ENCODE measurements at places on chromosomes 3 and 15.

GRCh38 chr3:180306155-180306554, 269.4 kb upstream of the PEX5L start:
- DNase-seq, result no peak

DNA sequence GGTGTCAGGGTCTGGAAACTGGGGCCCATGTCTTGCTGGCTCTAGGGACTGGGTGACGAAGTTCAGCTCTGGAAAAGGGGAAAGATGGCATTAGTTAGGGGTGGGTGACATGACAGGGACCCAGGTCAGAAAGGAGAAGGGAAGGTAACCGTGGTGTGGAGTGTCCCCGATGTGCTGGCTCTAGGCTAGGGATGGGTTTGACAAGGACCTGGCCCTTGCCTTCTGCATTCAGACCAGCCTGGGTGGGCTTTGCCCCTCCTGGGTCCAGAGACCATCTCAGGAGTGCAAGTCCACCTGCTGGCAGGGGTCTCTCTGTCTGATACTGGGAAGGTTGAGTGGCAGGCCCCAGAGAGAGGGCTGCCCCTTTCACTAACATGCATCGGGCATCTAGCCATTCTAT, 28.7 kb upstream of the ATP2B2 start:
- no peak for DNase-seq

GRCh38 chr3:36736301-36736700, 28.1 kb downstream of the DCLK3 start:
- no peak for DNase-seq

DNA sequence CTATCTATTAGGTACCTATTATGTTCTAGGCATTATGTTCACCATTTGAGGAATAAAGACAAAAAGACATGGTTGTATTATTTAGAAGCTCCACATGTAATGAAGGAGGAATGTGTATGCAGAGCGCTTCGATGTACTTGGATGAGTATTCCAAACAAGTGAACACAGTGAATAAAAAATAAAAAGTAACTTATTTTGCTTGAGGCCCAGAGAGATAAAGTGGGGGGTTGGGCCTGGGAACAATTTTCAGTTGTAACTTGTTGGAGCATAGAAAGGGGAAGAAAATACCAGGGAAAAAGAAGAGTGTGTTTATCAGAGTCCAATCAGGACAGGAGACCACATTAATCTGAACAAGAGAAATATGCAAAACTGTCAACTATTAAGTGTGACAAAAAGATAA, 445.7 kb upstream of the BCHE start:
- no peak for DNase-seq

DNA sequence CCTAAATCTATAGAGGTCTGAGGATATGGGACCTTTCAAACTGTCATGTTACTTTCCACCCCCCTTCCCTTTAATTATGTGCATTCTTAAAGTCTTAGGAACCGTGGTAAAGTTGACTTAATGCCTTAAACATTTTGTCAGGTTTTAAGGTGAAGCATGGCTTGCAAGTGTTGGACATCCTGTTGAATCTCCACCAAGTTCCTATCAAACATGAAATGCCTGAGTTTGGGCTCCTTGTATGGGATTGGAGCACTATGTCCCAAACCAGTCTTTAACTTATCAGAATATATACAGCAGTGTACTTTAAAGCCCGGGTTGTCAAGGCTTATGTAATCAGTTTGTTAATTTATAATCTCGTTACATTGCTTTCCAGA, 1.1 kb downstream of the SNRK start:
- DNase-seq, result peak; percentile 20

DNA sequence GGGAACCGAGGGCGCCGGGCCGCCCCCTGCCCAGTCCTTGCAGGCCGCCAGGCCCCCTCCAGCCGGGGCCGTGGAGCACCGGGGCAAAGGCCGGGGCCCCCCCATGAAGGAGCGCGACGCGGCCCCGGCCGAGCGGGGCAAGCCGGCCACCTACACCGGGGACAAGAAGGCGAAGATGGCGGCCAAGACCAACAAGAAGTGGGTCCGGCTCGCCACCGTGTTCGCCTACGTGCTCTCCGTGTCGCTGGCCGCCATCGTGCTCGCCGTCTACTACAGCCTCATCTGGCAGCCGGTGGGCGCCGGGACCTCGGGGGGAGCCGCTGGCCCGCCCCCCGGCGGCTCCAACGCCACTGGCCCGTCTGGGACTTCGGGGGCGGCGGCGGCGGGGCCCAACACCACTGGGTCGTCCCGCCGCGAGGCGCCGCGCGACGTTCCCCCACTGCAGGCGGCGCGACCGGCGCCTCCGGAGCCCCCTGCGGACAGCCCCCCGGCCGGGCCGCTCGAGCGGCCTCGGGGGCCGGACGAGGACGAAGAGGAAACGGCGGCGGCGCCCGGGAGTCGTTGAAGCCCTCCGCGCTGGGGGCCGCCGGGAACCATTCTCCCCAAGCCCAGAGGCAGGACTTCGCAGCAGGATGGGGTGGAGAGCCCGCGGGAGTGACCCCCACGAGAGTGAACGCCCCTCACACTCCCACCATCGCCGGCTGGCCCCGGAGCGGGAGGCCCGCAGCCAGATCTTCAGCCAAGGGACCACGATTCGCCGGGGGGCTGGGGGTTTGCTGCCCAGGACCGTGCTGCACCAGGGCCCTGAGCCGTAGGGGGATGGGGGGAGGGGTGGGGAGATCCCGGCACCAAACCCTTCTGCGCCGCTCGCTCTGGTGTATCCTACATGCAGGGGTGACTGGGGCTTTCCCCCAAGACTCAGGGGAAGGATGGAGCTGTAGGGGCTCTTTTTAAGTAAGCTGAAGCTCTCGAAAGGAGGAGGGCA, 753 bp downstream of the INAFM2 start:
- peak; percentile 64 for DNase-seq

DNA sequence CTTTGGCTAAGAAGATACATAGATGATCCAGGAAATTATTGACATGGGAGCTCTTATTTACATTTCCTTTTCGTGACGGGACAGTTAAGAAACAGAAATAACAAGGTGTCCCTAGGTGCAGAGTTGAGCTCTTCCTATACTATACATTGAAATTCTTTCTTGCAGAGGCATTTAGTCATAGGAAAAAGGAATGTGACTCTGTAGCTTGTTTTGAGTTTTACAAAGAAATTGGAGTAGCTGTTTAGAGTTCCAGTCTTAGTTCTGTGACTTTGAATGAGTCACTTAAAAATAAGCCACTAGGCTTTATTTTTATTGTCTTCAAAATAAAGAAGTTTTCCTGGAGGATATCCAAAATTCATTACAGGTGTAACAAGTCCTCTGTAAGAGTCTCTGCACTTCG, 723.5 kb upstream of the SGO1 start:
- DNase-seq, result no peak

DNA sequence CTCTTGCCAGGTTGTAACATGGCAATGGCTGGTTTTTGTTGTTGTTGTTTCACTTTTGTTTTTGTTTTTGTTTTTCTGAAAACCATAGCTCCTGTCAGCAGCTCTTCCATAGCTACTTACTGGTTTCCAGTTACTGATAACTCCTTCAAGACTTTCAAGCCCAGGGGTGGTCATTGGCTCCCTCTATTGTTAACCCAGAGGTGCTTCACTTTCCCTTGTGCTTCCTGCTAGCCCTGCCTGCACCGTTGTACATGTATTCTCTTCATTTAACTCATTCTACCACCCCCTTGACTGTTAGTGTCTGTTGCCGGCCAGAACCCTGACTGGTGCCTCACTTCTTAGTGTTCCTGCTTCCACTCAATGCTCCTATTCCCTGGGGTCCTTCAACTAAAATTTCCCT, 4.2 kb upstream of the TRAT1 start:
- DNase-seq, result peak; percentile 56

- no peak for DNase-seq
Observed at GRCh38 chr3:66075281-66075680, 36.6 kb upstream of the MAGI1 start.

DNA sequence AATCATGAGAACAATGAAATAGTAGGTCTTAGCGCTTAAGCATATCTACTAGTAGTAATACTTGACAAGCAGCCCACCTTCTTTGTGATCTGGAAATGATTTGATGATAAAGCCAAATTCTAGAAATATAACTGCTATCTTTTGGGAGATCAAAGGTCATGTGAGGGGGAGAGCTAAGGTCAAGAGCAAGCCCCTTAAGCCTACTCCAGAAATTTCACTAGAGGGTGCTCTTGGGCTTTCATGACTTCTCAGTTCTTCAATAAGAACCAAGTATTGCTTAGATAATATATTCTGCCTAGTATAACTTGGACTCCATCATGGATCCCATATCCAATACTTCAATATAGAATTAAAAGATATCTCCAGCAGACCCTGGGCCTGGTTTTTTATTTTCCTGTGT, 319.6 kb downstream of the ZBTB20 start:
- peak; percentile 20 for DNase-seq

DNA sequence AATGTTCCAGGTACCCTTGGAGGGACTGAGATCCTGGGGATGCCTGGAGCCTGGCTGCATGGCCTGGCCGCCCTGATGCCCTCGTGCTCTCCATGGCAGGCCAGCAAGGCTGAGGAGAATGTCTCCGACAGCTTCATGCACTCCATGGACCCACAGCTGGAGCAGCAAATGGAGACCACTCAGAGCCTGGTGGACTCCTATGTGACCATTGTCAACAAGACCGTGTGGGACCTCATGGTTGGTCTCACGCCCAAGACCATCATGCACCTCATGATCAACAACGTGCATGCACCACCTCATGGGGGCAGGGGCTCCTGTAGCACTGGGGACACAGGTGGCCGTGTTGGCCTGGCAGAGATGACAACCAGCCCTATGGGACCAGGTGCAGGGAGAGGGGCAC, 19.7 kb downstream of the GOLGA6A start:
- no peak for DNase-seq

DNA sequence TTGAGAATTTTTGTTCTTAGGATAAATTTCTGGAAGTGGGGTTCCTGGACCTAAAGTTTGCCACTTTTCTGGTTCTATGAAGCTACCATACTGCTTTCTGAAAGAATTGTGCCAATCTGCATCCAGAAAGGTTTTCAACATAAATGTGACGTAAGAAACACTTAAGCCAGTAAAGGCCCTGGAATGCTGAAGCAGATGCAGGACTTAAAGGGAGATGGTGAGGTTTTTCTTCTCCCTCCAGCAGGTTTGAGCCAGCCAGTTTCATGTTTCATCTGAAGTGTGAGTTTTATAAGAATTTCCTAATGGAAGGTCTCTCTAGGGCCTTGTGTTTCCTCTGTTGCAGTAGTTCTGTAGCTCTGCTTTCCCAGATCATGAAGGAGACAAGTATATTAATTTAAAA, 33.1 kb downstream of the ZNF592 start:
- DNase-seq, result no peak

DNA sequence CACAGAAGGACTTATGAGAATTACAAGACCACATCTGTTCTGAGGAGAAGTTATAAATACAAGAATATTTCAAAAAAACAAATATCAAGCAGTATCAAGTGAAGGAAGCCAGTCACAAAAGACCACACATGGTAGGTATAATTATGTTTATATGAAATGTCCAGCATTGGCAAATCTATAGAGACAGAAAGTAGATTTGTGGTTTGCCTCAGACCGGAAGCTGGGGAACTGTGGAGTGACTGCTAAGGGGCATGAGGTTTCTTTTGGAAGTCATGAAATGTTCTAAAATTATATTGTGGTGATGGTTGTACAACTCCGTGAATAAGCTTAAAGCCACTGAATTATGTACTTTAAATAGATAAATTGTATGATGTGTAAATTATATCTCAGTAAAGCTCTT, 136.9 kb downstream of the FRMD5 start:
- no peak for DNase-seq

DNA sequence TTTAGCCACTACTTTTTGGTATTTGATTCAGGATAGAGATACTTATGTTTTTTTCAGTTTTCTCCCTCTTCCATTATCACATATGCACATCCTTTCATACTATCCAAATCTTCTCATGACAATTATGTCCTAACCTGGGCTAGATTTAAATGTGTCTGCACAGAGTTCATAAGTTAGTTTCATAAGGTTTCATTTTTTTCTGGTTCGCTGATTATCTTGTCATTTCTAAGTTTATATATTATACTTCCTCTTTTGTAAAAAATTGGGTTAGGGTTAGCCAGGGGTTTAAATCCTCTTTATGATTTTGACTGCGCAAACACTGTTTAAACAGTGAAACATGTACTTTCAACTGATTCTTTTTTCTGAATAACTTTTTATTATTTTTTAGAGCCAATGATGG, 148.6 kb downstream of the SST start:
- DNase-seq, result no peak

DNA sequence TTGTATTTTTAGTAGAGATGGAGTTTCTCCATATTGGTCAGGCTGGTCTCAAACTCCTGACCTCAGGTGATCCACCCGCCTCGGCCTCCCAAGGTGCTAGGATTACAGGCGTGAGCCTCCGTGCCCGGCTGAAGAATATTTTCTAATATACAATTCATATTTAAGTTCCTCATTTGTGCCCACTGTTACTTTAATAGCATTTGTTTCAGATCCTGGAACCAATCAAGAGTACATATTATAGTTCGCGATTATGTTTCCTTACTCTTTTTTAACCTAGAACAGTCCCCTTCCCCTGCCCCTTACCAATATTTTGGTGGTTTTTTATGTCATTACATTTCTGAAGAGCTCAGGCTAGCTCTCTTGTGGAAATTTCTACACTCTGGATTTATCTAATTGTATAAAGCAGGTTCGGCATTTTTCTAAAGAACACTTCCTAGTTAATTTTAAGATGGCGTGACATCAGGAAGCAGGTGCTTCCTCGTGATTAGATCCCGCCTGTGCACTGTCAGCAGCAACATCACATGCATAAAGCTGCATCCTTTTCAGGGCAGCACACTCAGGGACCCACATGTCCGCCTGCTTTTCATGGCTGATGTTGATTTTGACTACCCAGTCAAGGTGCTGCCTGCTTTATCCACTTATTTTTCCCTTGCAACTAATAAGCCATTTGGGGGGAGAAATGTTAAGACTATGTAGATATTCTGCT, 88.7 kb upstream of the EPHB3 start:
- DNase-seq, result peak; percentile 46

- DNase-seq, result no peak
Observed at GRCh38 chr3:65537109-65537508, 501.6 kb downstream of the MAGI1 start.

DNA sequence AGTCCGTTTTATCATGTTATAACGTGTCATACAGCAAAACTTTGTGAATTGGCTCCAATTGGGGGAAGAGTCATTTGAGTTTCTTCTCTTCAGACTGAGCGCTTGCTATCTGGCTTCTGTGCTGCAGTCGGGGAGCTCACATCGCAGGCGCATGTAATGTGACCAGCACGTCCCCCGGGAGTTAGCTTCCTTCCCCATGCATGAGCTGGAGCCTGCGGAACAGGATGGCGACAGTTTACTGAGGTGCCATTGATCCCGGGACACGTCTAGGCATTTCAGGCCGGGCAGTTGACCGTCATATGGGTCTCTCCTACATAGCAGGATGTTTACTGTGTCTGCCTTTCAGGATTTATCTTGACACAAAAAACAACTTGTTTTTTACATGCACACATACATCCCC, 44.8 kb downstream of the CMTM8 start:
- no peak for DNase-seq

Data from mucosa of descending colon (tissue), 3 donors.